Activated CD4-positive, alpha-beta T cell treated with anti-CD3 and anti-CD28 coated beads, Interleukin-2, Interleukin-4, amounts not matched to agents 100 ng/mL and 50 ng/mL, durations not matched to agents 16 hours and 8 hours (primary cell): ENCODE measurements at places on chromosomes 5 and 9.

DNA sequence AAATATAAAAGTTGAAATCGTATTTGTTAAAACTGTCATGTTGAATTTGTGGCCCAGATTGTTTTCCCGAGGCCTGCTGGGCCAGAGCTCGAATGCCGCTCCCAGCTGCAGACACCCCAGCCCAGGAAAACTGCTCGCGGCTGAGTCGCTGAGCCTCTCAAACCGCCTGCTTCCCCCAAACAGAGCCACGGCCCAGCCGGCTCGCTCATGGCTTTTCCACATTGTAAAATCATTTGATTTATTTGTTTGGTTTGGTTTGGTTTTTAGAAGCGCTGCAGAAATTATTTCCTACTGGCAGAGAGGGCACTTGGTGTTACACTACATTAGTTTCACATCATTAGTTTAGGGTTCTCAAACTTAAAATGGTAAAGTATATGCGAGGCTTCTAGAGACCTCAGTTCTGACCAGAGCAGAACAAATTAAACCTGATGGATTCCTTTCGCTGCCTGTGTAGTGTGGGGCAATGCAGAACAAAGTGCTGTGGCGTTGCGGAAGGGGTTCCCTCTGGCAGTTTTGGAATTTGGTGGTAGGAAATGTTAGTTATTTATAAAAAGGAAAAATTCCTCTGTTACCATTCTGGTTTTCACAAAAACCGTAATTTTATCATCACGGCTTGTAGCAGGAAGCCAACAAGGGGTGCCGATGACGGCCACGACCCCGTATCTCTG, 156.5 kb upstream of the PITX1 start:
- no peak for DNase-seq

DNA sequence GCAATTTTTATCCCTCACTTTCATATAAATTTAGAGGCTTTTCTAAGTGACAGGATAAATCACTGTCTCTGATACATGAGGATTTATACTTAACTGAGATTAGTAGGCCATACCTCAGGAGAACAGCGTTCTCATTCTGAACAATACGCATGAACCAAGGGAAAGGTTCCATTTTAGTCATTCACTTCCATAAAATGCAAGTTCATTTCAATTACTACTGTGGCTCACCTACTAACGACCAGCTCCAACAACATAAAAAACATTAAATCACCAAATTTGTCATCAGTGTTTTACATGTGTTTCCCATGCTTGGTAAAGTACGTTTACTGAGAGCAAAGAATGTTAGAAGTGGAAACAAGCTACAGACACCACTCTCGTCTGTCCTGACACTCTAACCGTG, 67.4 kb downstream of the EFNA5 start:
- DNase-seq, result no peak

DNA sequence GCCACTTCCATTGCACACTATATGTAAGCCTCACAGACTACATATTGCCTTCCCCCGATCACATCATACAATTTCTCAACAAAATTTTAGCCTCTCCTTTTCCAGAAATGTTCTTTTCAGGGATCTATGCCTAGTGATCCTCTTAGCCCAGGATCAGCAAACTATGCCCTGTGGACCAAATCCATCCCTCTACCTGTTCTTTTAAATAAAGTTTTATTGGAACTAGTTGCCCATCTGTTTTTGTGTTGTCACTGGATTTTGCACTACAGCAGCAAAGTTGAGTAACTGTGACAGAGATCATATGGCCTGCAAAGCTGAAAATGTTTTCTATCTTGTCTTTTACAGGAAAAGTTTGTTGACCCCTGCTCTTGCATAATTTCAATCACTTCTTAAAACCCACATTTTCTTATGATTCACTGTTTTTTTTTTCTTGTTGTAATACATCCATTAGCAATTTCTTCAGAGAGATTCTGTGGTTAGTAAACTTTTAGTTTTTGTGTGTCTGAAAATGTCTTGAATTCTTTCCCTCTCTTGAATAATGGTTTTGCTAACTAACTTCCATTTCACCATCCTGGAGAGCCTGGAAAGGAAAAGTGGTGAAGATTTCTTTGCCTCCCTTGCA, 7.1 kb downstream of the TXNDC8 start:
- DNase-seq, result no peak

DNA sequence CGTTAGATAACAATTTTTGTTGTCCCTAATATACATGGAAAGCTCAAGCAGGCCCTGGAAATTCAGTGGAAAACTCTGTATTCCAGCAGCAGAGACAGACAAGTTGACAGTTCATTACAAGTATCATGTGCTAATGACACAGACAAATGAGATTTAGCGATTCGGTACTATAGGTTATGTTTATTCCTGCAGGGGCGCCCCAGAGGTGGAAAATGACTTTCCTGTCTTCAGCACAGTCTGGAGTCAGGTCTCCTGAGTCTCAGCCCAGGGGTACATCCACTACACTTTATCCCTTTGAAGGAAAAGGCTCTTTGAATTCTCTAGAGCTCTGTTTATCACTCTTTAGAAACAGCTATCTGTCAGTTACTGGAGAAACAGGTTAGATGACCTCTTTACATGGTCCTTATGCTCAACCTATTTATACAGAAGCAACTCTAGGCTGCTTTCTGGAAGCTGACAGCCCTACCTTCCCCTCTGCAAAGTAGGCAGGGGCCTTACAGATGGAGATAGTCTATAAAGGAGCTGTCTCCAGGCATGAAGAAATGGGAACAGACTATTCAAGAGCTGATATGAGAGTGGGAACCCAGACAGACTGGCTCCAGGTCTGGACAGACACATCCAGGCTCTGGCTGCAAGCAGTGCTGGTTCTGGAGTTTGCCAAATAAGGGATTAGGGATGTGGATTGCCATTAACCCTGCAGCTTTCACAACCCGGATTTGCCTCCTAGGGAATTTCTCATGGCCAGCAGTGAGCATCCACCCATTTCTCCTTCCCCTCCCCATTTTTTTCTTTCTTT, 7.2 kb upstream of the SLC31A2 start:
- DNase-seq, result no peak

DNA sequence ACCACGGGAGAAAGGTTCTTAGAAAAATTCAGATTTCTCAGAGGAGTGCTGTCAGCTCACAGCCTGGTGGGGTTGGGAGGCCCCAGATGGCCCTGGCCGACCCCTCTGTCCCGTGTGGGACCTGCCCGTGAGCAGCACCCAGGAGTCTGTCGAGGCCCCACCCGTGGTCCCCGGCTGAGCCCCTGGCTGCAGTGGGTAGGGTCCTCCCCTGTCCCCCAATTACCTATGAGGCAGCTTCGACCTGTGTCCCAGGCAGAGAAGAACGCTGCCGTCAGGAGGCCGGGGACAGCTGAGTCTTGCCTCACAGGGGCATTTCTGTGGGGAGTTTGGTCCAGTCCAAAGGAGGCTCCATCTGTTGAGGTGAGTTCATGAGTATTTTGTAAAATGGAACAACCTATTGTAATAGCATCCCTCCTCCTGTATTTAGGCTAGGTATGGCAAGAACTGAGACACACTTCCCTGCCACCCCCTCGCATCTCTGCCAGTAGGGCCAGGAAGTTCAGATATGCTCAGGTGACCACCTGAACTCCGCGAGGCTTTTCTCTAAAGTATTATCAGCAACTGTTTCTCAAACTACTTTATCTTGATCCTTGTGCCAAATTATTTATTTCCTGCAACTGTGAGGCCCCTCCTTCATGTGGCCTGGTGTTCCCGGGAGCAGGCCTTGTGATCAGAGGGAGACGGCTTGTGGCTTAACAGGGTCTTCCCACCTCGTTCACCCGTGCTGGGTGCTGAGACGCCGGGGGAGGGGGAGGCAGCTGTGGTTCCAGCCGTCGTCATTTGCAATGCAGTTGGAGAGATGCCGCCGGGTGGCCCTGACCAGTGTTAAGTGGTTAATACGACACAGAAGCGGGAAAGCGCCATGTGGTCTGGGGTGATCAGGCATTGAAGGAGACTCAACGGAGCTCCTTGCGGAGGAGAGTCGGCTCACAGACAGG, 1.7 kb downstream of the AHRR start:
- DNase-seq, result no peak

DNA sequence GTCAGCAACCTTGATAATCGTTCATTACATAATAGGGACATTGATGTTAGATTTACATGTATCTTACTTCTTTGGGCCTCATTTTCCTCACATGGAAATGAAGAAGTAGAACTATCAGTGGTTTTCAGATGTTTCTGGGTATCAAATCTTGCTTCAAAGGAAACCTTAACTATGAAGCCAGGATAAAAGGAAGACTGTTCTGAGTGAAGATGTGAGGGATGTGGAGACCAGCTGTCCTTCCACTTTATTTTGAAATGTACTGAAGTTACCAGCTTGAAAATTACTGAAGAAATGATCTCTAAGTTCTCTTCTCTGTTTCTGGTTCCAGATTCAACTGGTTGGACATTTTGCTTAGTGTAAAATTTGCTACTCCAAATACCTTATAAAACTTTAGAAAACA, 186.0 kb downstream of the ADAMTSL1 start:
- DNase-seq, result no peak

DNA sequence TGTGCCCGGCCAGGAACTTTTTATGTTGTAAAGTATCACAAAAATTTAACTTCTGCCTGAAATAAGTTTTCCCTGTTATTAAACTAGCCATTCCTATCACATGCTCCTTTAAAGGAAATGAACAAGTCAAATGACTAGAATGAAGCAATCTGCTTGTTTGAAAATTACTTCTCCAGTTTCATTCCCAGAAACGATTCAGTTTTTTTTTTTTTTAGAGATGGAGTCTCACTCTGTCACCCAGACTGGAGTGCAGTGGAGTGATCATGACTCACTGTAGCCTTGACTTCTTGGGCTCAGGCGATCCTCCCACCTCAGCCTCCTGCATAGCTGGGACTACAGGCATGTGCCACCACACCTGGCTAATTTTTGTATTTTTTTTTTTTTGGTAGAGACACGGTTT, 13.3 kb upstream of the GNG10 start:
- no peak for DNase-seq

- no peak for DNase-seq
Measured at GRCh38 chr5:96324708-96325107, 108.3 kb downstream of the PCSK1 start.

GRCh38 chr5:172569861-172570558, 71.1 kb upstream of the NEURL1B start:
- no peak for DNase-seq

DNA sequence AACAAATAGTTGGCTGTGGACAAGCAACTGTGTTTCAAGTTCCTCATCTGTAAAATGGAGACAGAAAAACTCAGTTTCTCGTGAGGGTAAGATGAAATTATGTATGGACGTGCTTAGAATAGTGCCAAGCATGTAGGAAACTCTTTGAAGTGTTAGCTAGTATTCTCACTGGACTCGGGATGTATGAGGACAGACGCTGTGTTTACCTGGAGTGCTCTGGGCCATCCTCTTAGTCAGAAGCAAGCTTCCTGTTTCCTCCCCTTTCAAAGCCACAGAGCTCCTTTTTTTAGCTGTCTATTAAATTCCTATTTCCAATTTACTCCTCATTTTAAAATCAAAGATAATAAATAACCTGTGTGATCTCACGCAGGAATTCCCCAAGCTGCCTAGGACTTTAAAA, 23.8 kb upstream of the IQGAP2 start:
- no peak for DNase-seq

- DNase-seq, result no peak
Measured at GRCh38 chr9:35303567-35303966, 141.8 kb downstream of the UNC13B start.

DNA sequence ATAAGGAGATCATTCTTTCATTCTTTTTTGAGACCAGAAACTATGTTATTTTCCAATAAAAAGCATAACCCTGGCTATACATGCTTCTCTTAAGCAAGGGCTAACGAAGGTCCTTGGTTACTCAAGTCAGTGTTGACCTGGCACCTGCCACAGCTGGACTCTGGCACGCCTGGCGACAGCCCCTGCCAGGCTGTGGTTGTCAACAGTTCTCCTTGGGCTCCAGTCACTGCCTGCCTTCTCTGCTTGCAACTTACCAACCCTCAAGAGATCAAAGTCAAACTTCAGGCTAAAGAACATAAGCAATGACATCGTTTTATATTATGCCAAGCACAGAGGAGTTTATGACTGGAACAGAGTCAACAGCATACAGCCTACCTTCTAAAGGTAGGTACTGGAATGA, 61.4 kb upstream of the TBC1D9B start:
- no peak for DNase-seq

GRCh38 chr5:68433526-68433922, 218.0 kb downstream of the PIK3R1 start:
- DNase-seq, result no peak
